Activated CD4-positive, alpha-beta T cell treated with anti-CD3 and anti-CD28 coated beads, Interleukin-2, amount 50 U/mL, for 4 hours (primary cell): ENCODE measurements at places on chromosomes 12 and 14.

DNA sequence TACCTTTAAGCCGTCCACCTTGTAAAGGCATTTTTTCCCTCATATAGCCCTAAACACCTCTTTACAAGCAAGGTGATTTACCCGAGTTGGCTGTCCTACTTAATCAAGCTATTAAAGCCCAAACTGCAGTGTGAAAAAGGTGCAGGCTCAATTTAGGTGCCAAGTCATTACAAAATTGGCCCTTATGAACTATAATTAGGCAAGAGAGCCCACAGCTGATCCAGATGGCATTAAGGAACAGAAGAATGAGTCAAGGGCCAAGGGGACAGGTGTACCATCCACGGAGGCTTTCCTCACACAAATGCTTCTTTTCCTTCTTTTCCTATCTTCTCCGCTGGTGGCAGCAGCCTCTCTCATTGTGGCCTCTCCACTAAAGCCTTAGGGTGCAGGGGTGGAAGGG is 90.5 kb downstream of the TTC8 start:
- DNase-seq, result no peak

DNA sequence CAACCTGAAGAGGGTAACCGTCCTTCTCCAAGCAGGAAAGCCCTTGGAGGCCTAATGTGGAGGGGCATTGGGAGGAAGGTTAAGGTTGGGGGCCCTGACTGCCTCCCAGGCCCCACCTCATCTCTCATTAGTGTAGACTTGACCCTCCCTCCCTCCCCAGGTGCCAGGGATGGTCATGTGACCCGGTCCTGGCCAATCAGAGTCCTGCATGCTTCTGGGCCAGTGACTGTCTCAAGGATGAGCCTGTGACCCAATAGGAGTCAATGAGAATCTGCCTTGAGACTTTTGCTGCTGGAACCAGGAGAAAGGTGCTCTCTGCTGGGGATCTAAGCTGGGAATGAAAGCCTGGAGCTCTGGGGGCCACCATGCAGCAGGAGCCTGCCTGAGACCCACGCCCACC is 70.8 kb downstream of the NCOR2 start:
- DNase-seq, result no peak

- DNase-seq, result no peak
Observed at GRCh38 chr12:65248656-65249633, 29.5 kb upstream of the MSRB3 start.

GRCh38 chr12:47903151-47903611 is 1.6 kb downstream of the VDR start:
- no peak for DNase-seq

- DNase-seq, result no peak
Observed at GRCh38 chr12:52455821-52456220, 3.9 kb upstream of the KRT6B start.

GRCh38 chr12:118999107-118999506 is 17.8 kb downstream of the SRRM4 start:
- DNase-seq, result no peak

- DNase-seq, result no peak
Observed at GRCh38 chr14:91912035-91912434, 35.5 kb downstream of the FBLN5 start.

- no peak for DNase-seq
Observed at GRCh38 chr14:95431199-95432143, 85.0 kb downstream of the SYNE3 start.

- no peak for DNase-seq
Observed at GRCh38 chr12:65282840-65283239, 4.4 kb downstream of the MSRB3 start.

GRCh38 chr12:124625867-124626675 is 58.7 kb upstream of the NCOR2 start:
- DNase-seq, result no peak

DNA sequence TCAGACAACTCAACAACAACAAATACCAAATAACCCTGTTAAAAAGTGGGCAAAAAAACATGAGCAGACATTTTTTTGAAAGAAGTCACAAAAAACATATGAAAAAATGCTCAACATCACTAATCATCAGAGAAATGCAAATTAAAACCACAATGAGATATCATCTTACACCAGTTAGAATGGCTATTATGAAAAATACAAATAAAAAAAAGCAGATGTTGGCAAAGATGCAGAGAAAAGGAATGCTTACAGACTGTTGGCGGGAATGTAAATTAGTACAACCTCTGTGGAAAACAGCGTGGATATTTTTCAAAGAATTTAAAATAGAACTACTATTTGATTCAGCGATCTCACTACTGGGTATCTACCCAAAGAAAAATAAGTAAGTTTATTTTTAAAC is 114.0 kb downstream of the SLC38A4 start:
- DNase-seq, result no peak

- no peak for DNase-seq
Observed at GRCh38 chr14:75341620-75342019, 63.0 kb downstream of the FOS start.

GRCh38 chr12:76518699-76519098 is 40.9 kb downstream of the OSBPL8 start:
- DNase-seq, result no peak

DNA sequence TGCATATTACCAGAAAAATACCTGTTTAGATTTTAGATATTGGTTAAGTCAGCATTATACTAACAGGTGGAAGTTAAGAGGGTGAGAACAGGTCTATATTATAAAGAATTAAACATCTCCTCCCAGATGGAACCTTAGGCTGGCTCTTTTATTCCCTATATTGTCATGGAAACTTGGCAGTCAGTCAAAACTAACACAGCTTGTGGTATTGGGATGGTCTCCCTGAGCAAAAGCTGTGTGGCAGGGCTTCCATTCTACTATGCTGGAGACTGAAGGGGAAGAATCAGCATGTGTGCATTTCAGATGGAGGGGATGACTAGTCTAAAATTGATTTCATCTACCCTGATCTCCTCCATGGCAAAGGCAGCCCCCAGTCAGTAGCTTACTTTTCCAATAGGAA is 66.7 kb downstream of the SMOC1 start:
- no peak for DNase-seq

DNA sequence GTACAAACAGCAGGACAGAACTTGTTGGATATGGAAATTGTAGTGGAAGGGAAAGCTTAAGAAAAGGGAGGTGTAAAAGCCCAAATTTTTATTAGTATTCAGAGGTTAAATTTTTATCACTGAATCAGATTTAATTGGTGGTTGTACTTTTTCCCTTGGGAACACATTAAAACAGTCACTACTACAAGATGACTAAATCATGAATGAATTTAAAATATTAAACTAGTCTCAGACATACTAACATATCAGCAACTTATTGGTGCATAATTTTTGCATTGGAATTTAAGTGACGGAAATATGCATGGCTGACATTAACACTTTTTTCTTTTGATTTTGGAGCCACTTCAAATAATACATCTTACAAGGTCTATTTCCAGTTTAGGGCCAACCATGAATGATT is 27.6 kb downstream of the SAMD4A start:
- DNase-seq, result no peak

DNA sequence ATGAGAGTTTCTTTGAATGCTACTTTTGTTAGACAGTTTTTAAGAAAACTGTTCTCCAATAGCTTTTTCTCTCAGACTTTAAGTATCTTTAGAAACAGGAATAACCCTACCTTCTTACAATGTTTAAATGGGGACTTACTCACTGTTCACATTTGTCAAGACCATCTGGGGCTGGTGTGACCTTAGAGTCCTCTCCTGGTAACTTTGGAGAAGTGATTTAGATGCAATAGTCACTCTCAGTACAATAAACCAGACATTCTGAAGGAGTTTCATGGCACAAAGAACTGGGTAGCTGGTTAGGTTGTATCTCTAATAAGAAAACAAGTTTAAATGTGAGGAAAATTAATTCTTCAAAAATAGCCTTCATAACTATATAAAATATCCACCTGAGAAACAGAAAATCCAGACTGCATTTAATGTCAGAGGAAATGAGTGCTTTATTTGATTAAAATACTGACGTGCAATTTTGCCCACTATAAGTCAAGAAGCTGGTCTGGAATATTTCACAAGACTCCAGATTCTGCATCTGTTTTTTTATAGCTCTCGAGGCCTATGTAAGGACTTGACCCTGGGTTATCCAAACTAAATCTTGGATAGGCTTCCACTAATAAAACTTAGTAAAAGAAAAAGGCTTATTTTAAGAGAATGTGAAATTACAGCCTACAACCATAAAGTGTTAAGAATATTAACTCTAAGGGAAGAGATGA is 108.7 kb downstream of the PTGER2 start:
- no peak for DNase-seq
